ENCODE measurements at places on chromosomes 2 and 18.
A peak's percentile ranks its signal among the peaks of the same experiment; 100 is the strongest.

- no peak for DNase-seq
Measured at GRCh38 chr18:12991821-12992179, 638 bp downstream of the CEP192 start.

GRCh38 chr18:46706968-46707367 lies 49.9 kb downstream of the ST8SIA5 start:
- DNase-seq: peak; percentile 68

GRCh38 chr2:74149570-74150319 lies 2.0 kb upstream of the BOLA3 start:
- no peak for DNase-seq

GRCh38 chr2:109143214-109144187 lies 14.5 kb downstream of the SH3RF3 start:
- DNase-seq: no peak

DNA sequence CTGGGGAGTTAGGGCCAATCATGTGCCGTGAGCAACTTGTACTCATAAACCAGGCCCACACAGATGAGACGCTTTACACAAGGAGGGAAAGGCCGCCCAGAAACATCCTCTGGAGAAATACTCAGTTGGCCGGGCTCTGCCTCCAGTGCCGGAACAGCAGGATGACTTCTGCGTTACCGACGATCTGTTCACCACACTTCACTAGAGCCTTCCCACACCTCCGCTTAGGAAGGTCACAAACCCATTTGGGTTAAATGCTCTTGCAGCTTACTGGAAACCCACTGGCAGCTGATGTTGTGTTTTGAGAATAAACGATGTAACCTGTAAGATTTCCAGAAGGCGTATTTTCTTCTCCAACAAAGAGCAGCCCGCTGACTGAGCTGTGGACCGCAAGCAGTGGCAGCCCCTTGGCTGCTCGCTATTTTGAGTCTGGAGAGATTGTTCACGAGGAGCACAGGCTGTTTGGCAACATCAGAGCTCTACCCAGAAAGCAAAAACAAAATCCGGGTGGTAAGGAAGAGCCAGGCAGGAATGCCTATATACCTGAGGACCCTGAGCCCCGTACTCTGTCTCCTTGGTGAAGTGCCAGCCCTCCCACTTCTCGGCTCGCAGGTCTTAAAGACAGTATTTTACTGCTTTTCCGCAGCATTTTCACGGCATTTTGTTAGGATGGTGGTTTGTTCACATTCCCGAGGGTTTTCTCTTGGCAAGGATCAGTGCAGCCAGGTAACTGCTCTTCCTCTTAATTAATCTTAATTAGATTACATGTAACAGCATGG lies 44.0 kb downstream of the COLEC12 start:
- no peak for DNase-seq

DNA sequence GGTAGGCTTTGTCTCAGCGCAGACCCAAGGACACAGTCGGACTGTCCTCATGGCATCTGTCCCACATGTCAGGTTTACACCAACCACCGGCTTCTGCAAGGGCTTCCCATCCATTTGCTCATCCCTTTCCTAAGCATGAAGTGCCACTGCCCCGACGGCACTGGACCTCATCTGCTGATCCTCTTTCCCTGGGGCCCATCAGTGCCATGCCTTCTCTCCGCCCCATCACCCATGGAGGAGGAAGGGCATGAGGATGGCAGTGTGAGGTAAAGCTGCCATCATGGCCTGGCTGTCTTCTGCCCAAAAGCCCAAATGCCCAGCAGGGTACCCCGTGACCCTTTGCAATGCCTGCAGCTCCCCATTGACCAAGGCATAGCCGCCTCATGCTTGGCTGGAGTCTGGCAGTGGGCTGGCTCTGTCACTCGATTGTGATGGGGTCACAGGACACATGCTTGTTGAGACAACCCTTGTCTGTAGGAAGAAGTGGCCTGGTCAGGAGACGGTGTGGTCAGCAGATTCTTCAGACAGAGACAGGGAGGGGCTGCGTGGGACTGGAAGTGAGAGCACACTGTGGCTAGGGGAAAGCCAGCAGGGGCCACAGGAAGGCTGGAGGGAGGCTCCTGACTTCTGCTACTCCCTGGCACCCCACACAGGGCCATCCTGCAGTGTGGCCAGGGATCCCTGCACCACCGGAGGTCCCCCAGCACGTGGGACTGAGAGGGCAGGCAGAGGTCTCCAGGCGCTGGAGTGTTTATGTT lies 493.7 kb upstream of the HS6ST1 start:
- no peak for DNase-seq

- DNase-seq: no peak
Measured at GRCh38 chr2:9477914-9478313, 3.6 kb downstream of the IAH1 start.

DNA sequence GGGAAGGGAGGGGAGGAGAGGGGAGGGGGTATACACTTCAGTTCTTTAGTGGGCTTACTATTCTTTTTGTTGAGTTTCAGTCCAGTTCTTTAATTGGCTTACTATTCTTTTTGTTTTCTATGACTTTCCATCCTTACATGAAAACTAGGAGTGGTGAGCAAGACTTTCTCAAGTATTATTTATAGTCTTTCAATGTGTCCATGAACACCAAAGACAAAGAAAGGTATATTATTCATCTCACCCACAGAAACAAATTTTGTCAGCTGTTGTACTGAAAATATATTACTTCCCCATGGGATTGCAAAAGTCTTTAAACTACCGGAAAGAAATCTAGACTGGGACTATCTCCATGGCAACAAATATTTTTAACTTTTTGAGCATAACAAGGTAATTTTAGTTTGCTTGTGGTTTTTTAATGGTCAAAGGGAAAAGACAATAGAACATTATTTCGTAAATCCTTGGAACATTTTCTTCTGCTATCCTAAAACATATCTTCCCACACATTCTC lies 17.6 kb downstream of the ADAM17 start:
- no peak for DNase-seq

DNA sequence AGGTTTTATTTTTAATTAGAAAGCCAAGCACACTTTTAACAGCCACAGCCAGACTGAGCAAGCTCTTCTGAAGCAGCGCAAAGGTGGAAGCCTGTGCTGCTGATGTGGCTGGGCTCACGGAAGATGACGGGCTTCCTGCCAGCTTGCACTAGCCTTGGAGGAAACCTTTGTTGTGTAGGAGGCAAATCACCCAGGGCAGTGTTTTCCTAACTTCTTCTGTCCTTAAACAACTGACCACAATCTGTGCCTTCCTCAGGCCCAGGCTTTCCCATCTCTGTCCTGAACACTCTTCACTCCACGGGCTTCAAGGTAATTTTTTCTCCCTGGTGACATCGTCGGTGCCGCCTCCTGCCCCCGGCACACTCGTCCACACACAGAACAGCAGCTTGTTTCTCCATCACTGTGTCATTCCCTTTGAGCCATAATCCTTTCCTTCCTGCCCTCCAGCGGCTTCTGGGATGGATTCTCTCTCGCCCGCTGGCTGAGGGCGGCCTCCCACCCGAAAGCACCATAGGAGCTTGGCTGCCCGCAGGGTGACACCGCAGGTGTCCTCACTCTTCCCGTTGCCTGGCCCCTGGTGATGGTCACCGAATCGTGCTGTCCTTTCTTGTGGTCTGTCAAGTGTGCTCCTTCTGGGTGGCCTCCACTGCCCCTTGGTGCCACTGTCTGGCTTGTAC lies 31.1 kb upstream of the INHBB start:
- no peak for DNase-seq

- DNase-seq: peak; percentile 91
Measured at GRCh38 chr18:9494778-9495331, 19.5 kb downstream of the RALBP1 start.
